ENCODE measurements at places on chromosomes 3 and 15.
A peak's percentile ranks its signal among the peaks of the same experiment; 100 is the strongest.

GRCh38 chr3:25097023-25097422 lies 331.0 kb upstream of the RARB start:
- no peak for DNase-seq

DNA sequence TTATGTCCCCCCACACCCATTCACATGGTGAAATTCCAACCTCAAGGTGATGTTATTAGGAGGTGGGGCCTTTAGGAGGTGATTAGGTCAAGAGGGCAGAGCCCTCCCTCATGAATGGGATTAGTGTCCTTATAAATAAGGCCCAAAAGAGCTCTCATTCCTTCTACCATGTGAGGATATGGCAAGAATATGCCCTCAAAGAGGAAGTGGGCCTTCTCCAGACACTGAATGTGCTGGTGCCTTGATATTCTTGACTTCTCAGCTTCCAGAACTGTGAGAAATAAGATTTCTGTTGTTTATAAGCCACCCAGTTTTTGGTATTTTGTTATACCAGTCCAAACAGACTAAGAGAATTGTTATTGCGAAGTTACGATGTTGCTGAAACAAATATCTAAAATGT lies 94.4 kb downstream of the ANKRD28 start:
- no peak for DNase-seq

DNA sequence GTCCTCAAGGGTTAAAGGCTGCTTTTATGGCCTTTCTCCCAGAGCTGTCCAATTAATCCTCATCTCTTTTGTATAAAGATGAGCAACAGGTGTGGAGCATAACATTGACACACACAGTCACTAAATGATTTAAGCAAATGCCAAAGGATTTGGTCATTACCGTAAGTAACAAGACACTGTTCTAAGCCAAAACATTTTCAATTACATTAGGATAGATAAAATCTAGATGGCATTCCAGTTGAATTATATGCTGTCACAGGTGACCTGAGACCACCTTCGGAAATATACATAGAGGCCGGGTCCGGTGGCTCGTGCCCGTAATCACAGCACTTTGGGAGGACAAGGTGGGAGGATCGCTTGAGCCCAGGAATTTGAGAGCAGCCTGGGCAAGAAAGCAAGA lies 105.3 kb upstream of the UBE3A start:
- DNase-seq, result no peak

DNA sequence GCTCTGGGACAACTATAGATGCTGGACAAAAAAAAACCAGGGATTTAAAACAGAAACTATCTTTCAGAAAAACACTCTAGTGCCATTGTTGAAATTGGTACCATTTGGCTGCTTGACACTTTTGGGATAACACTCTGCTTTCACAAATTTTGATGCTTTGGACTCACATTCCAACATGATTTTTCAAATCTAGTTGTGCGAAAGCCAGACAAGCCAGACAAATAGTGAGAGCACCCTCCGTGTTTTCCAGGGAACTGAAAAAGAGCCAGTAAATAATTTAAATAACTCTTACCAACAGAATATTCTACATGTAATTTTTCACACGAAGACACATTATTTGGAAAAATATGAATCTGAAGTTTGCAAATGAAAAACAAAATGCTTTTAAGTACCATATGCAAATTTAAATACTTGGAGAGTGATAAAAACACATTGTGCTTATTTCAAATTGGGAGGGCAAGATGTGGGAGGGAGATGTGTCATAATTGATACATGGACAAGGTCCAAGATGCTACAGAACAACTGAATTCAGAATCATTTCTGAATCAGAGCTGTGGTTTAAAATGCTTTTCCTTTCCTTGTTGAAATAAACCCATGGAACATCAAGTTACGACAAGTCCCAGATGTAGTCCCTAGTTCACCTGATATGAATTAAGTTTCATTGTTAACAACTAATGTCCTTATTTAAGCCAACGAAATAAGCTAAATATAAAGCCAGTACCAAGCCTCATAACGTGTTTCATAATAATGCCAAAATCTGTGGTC lies 144.2 kb upstream of the SOX2 start:
- DNase-seq, result no peak

- DNase-seq, result no peak
Measured at GRCh38 chr3:32881624-32882023, 63.8 kb downstream of the TRIM71 start.

- DNase-seq, result no peak
Measured at GRCh38 chr15:95174301-95175259, 943.2 kb downstream of the MCTP2 start.

DNA sequence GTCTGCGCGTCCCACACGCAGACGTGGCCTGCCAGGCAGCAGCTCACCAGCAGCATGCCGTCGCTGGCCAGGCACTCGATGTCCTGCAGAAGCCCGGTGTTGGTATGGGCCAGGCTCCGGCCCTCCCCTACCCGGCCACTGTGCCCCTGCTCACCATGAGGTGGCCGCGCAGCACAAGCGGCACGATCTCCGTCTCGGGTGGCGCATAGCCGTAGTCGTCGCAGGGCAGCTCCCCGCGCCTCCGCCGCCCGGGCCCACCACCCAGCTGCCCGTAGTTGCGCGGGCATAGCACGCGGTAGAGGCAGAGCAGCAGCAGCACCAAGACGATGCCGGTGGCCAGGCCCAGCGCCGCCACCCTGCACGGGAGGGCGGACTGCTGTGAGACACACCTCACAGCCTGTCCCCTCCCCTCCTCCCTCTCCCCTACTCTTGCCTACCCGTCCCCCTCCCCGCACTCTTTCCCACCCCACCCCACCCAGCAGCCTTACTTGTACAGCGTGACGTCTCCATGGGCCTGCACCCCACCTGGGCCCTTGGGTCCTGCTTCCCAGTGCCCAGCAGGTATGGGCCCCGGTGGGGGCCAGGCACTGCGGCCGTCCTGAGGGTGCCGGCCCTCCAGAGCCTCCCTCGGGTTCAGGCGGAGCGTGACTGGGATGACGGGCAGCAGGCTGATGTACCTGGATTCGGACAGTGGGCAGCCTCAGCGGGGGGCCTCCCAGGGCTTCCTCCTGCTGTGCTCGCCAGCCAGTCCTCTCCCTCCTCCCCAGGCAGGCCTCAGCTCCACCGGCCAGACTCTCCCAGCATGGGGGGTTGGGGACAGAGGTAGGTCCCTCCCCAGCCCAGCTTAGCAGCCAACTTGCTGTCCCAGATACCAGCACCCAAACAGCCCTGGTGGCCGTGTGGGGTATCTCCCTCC lies 37.6 kb downstream of the PTPN23 start:
- no peak for DNase-seq

DNA sequence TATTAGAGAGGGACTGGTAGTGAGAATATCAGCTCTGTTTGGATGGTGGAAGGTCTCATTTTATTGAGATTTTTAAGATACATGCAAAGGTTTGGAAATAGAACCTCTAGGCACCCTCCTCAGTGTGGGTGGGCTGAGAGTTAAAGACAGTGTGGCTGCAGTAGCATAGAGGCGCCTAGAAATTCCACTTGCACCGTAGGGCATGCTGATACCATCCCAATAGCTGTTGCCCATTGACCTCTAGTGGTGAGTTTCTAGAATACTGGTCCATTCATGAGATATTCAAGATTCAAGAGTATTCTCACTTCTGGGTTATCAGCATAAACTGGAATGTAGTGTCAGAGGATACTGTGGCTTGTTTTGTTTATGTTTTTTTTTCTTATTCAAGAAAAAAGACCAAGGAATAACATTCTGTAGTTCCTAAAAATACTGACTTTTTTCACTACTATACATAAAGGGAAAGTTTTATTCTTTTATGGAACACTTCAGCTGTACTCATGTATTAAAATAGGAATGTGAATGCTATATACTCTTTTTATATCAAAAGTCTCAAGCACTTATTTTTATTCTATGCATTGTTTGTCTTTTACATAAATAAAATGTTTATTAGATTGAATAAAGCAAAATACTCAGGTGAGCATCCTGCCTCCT lies 87.2 kb downstream of the TGFBR2 start:
- DNase-seq, result peak; percentile 82

GRCh38 chr3:193297421-193297820 lies 56.4 kb downstream of the PLAAT1 start:
- DNase-seq, result no peak

GRCh38 chr15:35487417-35487816 lies 58.5 kb downstream of the DPH6 start:
- DNase-seq, result no peak

- DNase-seq, result no peak
Measured at GRCh38 chr3:161474139-161474538, 22.5 kb upstream of the OTOL1 start.

- peak; percentile 68 for DNase-seq
Measured at GRCh38 chr3:48299746-48300712, 33.4 kb downstream of the SPINK8 start.

DNA sequence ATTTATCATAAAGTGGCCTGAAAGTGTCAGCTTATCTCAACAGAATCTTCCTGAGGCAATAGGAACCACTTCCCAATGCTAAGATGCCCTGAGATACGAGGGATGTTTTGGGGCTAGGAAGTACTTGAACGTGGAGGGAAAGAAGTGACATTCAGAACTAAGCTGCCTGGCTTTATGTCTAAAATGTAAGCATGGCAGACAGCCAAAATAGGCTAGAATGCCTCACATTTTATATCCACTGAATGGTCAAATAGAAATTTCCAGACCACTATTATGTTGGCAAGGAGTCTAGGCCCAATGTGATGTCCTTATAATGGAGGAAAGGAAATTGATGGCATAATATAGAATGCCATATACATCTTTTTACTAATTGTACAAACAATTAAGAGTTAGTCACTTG lies 154.9 kb downstream of the PEX5L start:
- no peak for DNase-seq

DNA sequence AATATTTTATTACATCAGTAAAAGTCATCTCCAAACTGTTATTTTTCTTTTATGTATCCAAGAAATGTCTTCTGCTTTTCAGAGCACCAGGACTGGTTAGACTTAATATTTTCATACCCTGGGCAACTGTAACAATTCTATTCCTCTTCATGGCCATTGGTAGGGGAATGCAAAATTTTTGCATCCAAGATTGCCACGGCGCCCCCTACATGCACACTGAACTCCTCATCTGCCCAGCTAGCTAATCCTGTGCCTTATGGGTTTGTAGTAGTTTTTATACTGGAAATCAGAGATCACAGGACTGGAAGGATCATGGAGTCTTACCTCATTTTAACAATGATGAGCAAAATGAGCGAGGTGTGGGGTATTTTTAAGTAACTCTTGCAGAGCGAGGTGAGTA lies 74.2 kb downstream of the CRTC3 start:
- DNase-seq, result no peak

GRCh38 chr15:77974098-77974414 lies 103.5 kb downstream of the TBC1D2B start:
- DNase-seq, result no peak

GRCh38 chr15:48833526-48834239 lies 22.8 kb upstream of the CEP152 start:
- no peak for DNase-seq

- DNase-seq, result no peak
Measured at GRCh38 chr3:129419476-129419875, 9.0 kb downstream of the EFCAB12 start.

DNA sequence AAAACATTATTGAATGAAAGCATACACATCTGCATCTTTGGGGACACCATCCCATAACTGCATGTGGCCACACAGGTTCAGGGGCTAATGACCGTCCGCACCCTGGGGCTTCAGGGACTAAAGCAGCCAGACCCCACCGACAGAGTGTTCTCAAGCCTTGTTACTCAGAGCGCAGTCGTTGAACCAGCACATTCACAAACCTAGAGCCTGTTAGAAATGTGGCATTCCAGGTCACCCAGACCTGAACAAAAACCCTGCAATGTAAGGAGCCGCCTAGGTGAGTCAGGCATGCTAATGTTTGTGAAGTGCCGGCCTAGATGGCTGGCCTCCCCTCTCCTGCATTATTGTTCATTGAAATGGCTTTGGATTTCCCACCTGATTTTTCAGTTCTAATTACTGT lies 52.3 kb upstream of the HACD2 start:
- no peak for DNase-seq

GRCh38 chr3:43525941-43526607 lies 95.7 kb downstream of the ANO10 start:
- DNase-seq, result no peak

GRCh38 chr3:112505907-112506306 lies 6.6 kb upstream of the BTLA start:
- DNase-seq, result no peak

- DNase-seq, result no peak
Measured at GRCh38 chr15:59501597-59501996, 63.6 kb downstream of the FAM81A start.

- no peak for DNase-seq
Measured at GRCh38 chr3:13013994-13014754, 59.1 kb downstream of the IQSEC1 start.

- no peak for DNase-seq
Measured at GRCh38 chr3:105459566-105460290, 93.0 kb downstream of the ALCAM start.

DNA sequence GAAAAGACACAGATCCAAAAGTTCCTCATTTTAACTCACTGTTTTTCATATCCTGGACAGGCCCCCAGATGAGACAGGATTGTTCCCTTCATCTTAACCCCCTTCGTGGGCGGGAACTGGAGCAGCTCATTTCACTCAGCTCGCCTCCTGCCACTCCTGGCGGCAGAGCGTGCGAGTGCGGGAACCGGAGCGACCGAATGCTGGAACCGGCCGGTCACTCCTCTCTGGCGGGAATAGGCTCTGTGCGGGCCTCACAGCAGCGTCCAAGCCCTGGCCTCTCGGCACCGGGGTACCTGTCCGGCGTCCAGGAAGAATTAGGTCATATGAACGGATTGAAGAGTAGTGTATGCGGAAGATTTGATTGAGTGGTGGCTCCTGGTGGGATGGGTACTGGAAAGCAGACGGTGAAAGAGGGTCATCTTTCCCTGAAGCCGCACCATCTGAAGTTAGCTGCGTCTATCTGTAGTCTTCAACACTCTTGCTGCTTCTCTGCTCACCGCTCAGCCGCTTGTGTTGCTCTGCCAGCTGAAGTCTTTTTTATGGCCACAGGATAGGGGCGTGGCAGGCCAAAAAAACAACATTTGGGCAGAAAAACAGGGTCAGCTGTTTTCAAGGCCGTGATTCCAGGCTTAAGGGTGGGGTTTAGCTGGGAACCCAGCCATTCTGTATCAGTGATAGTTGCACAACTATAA lies 42.3 kb upstream of the FXR1 start:
- DNase-seq, result no peak

DNA sequence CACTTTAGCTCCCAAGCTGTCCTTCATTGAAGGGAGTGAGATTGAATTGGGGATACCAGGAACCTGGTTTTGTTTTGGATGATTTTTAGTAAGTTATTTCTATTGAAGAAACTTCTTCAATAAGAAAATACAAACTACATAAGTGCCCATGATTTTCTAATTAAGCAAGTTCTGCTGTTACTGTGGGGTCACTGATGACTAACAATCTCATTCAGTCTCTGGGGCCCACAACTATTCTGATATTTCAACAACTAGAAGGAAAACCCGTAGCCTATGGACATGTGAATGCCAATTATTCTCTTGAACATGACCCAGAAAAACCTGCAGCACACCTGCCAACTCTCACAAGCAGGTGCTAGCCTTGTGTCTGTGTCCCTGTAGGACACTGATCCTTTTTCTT lies 184.6 kb downstream of the DCLK3 start:
- DNase-seq, result no peak
